Hindlimb muscle (tissue), 1 donor: ENCODE measurements at places on chromosomes 3 and 15. TPM values are rescaled to one million over a fixed set of nuclear protein-coding genes. Genes with fewer than 3 reads are reported as not detected.

CCR5 gene
- polyA plus RNA-seq: 0.52 TPM

TRIM59 gene
- polyA plus RNA-seq: 8.3 TPM

TMEM212 gene
- 0.15 TPM for polyA plus RNA-seq

SIDT1 gene
- 1.7 TPM for polyA plus RNA-seq

RPL32 gene
- 2,994 TPM for polyA plus RNA-seq

PDHB gene
- 74.4 TPM for polyA plus RNA-seq

C3orf49 gene
- 0.41 TPM for polyA plus RNA-seq

WNT5A gene
- polyA plus RNA-seq: 10.8 TPM

FBXL2 gene
- polyA plus RNA-seq: 8.0 TPM

CRTC3 gene
- polyA plus RNA-seq: 26.4 TPM
